ENCODE measurements at places on chromosomes 7 and 10.

DNA sequence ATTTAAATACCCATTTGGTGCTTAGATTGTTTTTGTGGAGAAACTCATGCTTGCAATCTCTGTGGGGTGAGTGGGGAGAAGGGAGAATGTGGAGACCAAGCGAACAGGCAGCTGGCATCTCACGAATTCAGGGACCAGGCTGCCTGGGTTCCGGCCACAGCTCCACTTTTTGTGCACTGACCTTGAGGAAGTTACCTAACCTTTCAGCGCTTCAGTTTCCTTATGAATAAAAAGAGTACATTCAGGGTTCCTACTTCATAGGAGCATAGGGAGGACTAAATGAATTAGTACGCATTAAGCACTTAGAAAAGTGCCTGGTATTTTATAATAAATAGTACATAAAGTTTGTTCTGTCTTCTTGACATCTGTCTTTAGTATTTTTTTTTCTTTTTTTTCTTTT, 72.5 kb downstream of the PRTFDC1 start:
- no peak for DNase-seq

- DNase-seq: no peak
These were observed 7.1 kb downstream of the FGF8 start for GRCh38 chr10:101768791-101769170.

- DNase-seq: no peak
These were observed 86.4 kb upstream of the GNA12 start for GRCh38 chr7:2930310-2931033.

- no peak for DNase-seq
These were observed 303.6 kb upstream of the LYZL1 start for GRCh38 chr10:28985137-28985885.

DNA sequence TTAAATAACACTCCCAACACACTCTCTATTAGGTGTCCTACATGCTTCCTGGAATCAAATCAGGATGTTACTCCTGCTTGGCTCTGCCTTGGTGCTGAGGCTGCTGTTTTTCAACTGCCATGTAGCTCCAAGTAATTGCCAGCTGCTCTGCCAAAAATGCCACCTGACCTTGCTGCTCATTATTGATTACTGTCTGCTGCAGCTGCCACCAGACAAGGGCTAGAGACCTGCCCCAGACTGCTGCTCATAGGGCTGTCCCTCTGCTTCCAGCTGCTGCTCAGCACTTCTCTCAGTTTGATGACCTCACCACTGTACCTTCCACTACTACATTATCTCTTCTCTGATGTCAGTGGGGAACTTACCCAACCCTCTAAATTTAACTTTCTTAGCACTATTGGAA, 102.5 kb downstream of the PCLO start:
- DNase-seq: no peak

DNA sequence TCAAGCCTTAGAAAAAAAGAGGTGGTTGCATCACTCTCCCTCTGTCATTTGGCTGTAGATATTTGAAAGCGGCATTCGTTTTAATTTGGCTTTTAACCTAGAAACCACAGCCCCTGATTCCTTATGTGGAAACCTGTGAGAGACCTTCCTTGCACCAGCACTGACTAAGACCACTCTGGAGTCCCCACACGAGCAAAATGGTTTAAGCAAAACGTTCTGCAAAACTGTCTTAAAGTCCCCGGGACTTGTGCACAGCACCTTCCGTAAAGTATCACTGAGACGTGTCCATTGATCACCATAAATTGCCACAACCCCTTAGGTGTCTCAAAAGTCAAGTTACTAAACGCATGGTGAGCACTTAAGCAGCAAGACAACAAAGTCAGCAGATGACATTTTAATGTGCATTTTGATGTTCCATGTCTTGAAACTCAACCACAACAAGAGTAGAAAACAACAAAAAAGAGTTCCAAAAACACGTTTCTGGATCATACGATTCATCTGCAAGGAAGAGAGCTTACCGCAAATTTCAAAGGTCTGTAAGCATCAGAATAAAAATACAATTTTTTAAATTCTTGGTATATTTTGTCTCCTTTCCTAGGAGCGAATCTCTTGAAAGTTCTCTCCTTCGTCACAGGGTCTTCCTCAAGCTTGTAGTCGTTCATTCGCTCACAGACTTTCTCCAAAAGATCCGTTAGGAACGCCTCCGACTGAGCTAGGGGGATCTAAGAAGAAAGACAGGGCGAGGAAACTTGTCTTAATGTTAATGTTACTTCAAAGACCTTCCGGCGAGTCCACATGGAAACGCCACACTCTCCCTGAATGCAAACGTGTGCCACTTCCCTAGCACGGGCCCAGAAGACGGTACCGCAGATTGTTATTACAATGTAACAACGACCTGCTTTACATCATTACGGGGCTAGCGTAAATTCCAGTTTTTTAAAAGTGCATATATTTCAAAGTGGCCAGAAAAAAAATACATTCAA, 37.7 kb downstream of the CNPY1 start:
- DNase-seq: no peak

GRCh38 chr10:127740596-127740995, 3.6 kb downstream of the FOXI2 start:
- no peak for DNase-seq

- DNase-seq: no peak
These were observed 85.7 kb downstream of the ANKIB1 start for GRCh38 chr7:92331508-92331907.

DNA sequence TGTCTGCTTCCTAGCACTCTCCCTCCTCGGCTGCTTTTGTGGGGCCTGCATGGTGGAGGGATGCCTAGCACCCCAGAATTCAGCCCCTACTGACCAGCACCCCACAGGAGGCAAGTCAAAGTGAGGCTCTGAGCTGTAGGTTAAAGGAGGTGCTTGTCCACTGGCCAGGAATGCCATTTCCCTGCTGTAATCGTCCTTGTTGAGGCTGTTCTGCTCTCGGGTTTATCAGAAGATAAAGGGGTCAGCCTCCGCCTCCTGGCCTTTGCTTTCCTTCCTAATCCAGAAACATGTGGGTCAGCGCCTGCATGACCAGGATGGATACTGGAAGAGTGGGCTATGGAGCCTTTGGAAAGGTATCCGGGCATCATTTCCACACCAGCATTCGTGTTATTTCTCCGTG, 98.9 kb downstream of the MKI67 start:
- no peak for DNase-seq

DNA sequence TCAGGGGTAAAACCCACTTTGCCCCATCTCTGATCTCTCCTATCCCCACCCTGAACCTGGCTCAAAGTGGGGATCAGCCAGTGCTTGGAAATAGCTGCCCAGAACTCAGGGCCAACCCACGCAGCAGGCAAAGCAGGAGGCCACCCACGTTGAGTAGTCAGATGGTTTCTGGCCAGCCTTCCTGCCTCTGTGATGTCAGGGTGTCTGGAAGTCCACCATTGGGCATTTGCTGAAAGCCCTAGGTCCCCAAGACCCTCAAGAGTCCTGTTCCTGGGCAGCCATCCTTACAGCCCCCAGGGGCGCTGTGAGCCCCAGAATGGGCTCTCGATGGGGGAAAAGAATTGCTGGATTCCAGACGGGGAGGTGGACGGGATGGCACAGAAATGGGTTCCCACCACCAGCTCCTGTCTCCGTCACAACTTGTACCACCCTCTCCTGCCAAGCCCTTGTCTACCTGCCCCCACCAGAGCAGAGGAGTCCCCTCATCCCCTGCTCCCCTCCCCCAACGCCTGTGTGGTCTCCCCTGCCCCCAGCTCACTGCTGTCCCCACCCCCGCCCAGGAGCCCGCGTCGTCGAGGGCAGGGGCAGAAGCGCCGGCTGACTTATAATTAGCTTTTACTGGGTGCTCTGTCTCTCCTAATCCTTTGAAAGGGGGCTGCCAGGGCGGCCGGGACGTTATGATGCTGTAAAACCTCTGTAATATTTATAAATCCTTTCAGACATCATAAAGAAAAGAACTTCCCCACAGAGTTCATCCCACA, 3.9 kb downstream of the MYL10 start:
- no peak for DNase-seq

All from activated naive CD4-positive, alpha-beta T cell treated with anti-CD3 and anti-CD28 coated beads for 36 hours (primary cell).